ENCODE measurements at places on chromosomes 2 and 18.

GRCh38 chr2:207331674-207332073 lies 165.9 kb upstream of the KLF7 start:
- DNase-seq: no peak

DNA sequence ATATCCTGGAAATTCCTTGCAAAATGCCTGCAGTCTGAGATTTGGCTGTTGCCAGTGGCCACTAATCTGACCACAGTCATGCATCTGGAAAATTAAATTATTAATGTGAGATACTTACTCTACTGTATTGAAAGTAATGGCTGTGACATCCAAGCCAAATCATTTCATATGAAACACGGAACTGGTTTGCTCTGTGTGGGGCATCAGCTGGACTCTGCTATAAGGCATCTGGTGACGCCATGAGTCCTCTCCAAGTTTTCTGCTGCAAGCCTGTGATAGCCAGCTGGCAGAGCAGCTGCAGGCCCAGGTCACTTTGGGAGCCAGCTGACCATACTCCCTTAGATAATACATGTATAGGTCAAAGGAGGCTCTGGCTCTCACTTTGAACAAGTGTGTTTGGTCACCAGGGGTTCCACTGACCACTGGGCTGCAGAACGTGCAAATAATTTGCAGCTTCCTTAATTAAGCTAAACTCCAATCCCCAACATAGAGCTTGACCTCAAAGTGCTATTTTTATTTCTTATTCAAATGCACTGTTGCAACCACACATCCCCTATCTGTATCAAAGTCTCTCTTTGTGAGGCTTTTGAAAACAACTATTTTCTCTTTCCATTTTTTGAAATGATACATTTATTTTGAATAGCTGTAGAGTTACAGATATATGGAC lies 152.9 kb downstream of the NCKAP5 start:
- DNase-seq: no peak

GRCh38 chr2:176468457-176469113 lies 199.3 kb downstream of the MTX2 start:
- no peak for DNase-seq

DNA sequence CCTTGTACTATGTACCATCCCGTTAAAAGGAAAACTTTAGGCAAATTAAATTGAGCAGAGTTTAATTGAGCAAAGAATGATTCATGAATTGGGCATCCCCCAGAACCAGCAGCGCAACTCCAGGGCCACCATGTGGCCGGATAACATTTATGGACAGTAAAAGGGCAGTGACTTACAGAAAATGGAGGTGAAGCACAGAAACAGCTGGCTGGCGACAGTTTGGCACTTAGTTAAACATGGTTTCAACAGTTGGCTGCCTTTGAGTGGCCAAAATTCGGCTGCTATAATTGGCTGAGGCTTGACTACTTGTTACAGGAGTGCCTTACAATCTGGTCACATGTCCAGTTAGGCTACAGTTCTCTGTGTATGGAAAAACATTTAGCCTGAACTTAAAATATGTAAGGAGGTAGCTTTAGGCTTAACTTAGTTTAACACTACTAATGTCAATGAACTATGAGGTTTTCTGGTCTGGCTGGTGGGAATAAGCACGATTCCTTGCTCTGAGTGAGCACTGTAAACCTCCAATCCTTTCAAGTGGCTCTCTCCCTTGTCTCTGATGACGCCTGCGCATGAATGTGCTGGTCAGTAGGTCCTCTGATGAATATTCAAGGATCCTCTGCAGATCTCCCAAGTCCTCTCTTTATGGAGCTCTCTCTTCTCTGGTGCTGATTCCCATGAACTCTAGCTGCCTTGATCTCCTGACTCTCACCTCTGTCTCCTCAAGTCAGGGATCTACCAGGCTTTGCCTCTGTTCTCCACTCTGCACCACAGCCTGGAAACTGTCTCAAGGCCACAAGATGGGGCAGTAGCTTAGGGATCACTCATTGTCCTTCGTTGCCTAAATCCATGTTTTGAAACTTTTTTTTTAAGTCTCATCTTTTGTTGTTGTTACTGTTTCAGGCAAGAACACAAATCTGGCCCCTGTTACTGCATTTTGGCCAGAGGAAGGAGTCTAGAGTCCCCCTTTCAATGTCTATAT lies 24.4 kb upstream of the RAB31 start:
- no peak for DNase-seq

DNA sequence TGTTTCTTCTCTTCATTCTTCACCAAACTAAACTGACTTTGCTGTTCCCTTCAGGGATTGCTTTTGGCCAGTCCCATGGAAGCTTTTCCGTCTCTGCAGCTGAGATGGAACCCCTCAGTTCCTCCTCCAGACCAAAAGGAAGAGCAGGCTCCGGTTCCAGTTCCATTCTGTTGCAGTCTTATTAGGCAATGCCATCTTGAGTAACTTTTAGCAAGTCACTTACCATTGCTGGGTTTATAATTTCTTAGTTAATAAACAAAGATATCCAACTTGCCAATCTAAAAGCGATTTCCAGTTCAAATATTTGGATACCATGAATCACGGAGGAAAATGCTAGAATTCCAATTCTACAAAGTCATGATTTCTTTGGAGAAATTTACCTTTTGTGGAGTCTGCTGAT lies 214.3 kb upstream of the LYPD1 start:
- no peak for DNase-seq

GRCh38 chr2:43943809-43944452 lies 51.9 kb downstream of the LRPPRC start:
- DNase-seq: no peak

DNA sequence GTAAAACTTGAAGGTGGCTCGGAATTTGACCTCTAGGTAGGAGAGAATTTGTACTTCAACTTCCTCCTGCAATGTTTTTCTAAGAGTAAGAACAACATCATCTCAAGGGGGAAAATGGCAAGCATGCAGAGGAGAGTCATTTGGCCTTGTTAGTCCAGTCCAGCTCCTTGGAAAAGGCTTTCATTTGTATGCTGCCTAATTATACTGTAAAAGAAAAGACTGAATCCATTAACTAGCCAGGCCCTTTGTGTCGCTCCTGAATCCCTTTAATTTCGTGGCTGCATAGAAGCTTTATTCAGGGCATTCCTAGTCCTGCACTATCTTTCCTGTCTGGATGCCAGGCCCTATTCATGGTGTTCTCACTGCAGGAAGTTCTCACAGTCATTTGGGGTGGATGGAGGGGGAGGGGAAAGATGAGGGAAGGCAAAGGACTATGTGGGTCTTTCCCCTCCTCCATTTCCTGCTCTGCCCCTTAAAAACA lies 36.0 kb downstream of the PHLPP1 start:
- no peak for DNase-seq

GRCh38 chr2:241599615-241600014 lies 37.3 kb downstream of the THAP4 start:
- no peak for DNase-seq

- no peak for DNase-seq
Observed at GRCh38 chr2:219672406-219672805, 45.0 kb downstream of the SLC4A3 start.

DNA sequence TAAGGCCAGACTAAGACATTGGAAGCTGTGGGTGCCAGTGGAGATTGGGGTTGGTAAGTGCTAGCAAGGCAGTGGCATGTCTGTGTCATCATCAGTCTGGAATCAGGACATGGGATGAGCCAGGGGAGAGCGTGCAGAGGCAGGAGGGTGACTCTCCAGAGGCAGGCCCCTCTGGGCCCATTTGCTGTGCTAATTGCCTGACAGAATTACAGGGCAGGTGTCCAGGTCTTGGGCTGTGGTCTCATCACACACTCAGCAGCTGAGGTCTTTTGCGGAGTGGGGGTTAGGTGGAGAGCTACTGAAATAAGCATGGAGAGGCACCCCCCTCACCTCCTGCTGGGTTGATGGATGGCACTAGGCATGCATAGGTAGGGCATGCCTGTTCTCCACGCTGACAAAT lies 57.4 kb downstream of the CELF4 start:
- DNase-seq: no peak

- DNase-seq: no peak
Observed at GRCh38 chr2:232133078-232133477, 171.6 kb downstream of the DIS3L2 start.

GRCh38 chr2:19861813-19862212 lies 40.0 kb downstream of the TTC32 start:
- DNase-seq: no peak

- no peak for DNase-seq
Observed at GRCh38 chr18:56481751-56482150, 156.6 kb downstream of the TXNL1 start.

GRCh38 chr2:219681694-219682300 lies 54.4 kb downstream of the SLC4A3 start:
- no peak for DNase-seq

DNA sequence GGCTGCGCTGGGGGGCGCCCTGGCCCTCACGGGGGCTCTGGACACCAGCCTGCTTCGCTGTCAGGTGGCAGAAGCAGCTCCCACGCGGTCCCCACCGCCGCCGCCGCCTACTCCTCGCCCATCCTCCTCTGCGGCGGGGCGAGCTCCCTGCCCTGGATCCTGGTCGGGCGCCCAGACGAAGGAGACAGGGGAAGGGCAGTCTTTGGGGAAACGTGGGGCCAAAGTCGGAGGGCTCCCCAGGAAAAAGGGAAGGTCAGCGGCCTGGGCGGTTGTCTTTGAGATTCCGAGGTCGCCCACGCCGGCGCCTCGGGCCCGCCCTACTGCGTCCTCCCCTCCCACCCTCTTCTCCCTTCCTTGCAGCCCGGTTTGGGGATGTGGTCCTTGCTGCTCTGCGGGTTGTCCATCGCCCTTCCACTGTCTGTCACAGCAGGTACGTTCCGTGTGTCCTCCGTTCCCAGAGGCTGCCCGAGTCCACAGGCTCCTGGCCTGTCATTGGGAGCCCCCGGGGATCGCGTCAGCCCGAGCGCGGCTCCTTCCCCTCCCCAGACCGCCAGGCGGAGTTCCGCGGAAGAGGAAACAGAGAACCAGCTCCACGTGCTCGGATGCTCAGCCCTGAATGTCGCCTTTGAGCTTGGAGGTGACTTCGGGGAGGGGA lies 800 bp downstream of the IL1RL2 start:
- DNase-seq: peak; percentile 37

DNA sequence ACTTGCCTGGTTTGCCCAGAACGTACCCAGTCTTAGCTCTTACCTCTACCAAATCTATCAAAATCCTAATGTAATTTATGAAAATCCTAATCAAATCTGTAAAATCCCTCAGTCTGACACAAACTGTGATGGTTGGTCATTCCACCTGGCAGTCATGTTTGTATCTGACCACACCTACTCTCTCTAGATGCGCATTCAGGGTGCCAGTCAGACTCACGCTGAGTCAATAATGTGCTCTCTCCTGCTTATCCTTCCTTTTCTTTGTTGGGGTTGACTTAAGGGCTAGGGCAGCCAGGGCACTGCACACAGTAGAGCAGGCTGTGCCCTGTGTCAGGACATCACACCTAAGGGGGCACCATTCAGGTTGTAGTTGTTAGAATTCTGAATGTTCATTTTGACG lies 48.5 kb upstream of the PARD3B start:
- DNase-seq: no peak

GRCh38 chr2:241935774-241936173 lies 66.2 kb downstream of the RTP5 start:
- no peak for DNase-seq

DNA sequence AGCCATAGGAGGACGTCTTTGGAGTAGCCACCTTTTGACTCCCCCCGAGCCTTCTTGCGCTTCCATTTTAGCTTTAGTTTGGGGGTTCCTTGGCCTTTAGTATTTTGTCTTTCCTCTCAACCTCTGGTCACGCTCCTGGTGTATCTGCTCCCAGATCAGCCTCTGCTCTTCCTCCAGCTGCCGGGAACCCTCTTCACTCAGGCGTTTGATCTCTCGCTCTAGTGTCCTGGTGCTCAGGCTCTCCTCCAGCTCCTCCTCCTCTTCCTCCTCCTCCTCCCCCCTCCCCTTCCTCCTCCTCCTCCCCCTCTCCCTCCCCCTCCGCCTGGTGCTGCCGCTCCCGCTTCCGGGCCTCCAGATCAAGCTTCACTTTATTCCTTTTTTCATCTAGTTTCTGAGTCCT lies 1082.3 kb upstream of the TMEFF2 start:
- no peak for DNase-seq

GRCh38 chr2:132465917-132466316 lies 49.3 kb downstream of the GPR39 start:
- no peak for DNase-seq

DNA sequence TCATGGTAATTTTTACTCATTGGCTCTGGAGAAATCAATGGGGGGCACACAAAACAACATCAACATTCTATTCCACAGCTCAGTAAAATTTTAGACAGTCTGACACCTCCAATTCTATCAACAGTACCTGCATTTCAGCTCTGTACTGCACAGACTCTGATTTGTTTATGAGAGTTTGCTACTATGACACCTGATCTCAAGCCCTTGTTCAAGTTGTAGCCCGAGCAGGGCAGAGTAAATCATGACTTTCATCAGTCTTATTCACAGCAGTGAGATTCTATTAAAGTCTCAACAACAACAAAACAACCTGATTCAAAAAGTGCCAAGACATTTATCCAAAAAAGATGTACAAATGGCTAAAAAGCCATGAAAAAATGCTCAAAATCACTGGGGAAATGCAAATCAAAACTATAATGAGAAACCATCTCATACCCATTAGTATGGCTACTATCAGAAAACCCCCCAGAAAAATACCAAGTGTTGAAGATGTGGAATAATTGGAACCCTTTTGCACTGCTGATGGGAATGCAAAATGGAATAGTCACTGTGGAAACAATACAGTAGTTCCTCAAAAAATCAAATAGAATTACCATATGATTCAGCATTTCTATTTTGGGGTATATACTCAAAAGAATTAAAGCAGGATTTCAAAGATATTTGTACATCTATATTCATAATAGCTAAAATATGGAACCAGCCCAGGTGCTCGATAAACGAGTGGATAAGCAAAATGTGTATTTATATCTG lies 71.7 kb upstream of the RBMS1 start:
- no peak for DNase-seq

DNA sequence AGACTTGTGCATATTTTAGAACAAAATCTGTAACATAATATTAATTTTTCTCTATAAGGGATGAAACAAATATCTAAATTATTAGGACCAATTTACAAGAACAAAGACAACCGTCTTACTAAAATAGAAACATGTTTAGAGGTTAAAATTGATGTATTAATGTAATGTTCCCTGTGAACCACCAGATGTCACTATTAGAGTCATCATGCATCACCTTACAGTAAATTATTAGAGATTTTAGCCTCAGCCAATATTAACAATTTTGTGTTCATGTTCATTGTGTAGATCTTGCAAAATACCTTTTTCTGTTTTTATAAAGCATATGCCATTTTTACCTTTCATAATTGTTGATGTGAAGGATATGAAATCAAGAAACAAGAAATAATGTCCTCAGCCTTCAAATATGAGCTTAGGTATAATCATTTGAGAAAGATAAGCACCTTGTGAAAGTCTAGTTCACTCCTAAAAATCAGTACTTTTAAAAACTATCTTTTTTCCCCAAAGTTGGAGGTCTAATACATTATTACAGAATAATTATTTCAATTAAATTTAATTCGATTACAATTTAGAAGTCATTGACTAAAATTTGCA lies 344.3 kb upstream of the KCNH7 start:
- no peak for DNase-seq

GRCh38 chr2:103009871-103010270 lies 248.0 kb downstream of the TMEM182 start:
- no peak for DNase-seq

Data from stimulated activated CD8-positive, alpha-beta memory T cell treated with anti-CD3 and anti-CD28 coated beads, Interleukin-15, amount 100 ng/mL, for 4 hours (primary cell).